ENCODE measurements at places on chromosomes 12 and 14.

DNA sequence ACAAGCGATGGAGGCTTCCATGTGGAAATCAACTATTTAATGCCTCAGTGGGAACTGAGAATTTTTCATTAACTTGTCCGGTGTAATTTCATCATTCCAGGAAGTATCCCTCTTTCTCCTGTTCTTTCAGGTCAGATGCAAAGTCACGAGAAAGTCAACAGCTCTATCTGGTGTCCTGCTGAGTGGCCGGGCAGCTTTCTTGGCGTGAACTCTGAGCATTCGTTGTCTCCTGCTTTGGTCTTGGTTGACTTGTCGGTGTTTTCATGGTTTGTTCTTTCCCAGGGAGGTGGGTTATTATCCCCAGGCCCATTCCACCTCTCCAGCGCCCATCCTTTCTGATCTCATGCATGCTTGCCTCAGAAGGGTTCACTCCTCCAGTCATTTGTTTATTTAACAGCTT, 149.1 kb downstream of the GLT1D1 start:
- DNase-seq, result no peak

- DNase-seq, result no peak
Observed at GRCh38 chr12:60020068-60020467, 424.2 kb downstream of the SLC16A7 start.

DNA sequence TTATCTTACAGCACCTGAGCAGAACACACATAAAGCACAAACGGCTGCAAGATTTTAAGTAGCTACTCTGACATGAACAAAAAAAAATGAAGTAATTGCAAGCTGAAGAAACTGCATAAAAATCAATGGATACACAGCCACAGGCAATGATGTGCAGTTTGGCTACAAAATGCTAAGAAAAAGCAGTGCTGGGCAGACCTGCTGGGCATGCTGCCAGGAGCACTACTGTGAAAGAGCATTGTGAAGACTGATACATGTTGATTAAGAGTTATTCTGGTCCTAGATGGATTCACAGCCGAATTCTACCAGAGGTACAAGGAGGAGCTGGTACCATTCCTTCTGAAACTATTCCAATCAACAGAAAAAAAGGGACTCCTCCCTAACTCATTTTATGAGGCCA, 20.1 kb upstream of the RTN1 start:
- no peak for DNase-seq

DNA sequence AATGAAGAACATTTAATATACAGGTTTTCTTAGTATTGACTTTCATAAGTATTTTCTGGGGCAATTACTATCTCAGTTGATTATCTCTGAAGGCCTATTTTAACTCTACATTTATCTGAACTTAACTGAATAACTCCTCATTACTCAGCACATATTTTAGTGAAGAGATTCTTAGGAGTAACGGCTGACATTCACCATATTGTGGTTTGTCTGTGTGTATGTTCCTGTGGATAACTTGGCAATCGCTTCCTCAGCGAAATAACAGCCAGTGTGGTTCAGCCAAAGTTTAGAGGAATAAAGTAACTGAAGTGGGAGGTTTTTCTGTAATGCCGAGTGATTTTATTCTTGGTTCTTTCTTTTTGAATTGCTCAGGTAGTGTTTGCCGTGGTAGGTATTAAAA, 168.0 kb downstream of the RAD51B start:
- DNase-seq, result no peak

DNA sequence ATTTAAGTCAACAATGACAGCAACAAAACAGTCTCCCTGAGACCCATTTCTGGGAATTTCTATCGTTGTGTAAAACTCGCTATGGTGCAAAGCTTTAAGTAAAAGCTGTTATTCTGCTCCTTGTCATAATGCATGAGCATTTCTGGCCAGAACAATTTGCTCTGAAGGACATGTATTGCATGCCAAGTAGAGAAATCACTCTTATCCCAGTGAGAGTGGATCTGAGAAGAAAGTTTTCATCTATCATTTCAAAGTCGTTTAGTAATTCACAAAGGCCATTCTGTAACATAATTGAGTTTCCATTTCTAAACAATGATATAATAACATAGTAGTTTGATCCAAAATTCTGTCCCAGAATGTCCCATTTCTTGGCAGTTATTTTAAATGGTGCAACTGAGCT, 86.6 kb downstream of the TBC1D30 start:
- no peak for DNase-seq
